Spinal cord (tissue), 10 donors: ENCODE measurements at places on chromosomes 4 and X.

DNA sequence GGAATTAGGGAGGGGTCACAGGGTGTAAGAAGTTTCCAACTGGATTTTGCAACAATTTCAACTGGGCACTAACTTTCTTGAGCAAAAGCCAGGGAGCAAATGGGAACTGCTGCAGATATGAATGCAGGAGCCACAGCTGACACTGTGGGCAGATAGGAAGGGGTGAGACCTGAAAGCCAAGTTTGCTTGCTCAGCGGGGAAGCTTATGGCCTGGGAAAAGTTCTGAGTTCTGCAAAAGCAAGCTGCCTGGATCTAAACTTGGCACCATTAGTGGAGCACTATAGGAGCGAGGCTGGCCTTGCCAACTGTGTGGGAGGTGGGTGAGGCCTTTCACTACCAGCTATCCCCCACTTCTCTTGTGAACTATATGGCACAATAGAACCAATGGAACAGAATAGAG, 11.1 kb downstream of the CYSLTR1 start:
- DNase-seq, result no peak

DNA sequence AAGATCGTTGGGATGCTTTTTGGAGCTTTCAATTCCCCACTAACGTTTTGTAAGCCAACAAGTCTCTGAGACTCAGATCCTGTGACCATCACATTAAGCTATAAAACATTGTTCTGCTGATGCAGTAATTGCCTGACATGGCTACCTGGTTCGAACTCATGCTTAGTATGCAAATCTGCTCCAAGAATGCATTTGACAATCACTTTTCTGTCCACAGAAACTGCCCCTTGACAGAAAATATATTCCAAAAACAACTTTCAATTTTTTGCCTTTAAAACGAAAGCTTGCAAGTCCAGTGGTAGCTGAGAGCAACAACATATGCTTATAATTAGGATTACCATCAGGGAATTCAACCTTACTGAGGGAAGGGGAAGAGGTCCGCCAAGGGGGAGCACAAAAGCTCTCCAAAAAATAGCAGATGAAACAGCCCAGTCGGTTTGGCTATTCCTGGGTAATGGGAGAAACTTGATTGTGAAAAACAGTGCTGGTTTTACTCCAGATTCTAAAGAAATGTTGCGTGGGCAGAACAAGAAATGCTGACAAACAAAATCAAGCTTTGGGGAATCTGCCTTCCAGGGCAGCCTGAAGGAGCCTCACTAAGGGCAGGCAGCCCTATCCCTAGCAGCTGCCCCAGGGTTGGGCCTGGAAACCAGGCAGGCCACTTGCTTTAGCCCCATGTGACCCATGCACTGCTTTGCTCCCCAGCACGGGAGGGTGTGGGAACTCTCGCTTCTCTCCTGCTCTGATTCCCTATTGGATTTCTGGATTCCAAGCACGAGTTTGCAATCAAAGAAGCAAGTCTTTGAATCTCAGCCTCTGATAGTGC, 160.7 kb upstream of the LDB2 start:
- DNase-seq, result no peak

- DNase-seq, result peak; percentile 79
Measured at GRCh38 chrX:38754102-38754790, 47.0 kb upstream of the MID1IP1 start.

DNA sequence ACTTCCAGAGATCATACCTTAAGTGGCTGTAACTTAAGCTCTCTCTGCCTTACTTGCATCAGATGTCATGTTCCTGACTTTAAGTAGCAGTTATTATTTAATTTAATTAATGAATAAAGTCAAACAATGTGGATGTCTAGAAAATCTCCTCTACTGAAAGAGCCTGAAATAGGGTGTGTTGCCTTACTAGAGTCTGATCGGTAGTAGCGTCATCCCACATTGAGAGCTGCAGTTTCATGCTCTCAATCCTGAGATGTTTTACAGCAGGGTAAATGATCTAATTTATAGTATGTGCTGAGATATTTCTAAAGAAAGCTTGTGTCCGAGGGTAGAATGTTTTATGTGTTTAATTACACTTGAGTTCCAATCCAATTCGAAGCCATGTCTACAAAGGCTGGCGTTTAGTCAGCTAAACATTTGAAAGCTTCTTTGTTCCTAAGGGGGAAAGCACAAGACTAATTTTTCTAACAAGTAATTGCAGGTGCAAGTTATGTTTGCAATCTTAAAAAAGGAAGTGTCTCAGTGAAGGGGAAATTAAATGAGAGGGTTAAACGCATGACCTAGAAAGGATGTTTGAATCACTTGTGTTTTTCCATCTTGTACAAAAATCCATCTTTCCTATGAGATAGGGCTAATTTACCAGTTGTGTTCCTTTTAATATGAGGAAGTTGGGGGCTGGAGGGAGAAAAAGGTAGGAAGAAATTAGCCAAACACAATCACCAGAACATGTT, 391.0 kb upstream of the MAGEB2 start:
- DNase-seq, result peak; percentile 51

GRCh38 chr4:71689822-71690221, 94.1 kb downstream of the GC start:
- DNase-seq, result no peak

GRCh38 chr4:2943364-2944090, 19.7 kb downstream of the NOP14 start:
- no peak for DNase-seq

GRCh38 chr4:14359991-14360390, 642.3 kb upstream of the CPEB2 start:
- DNase-seq, result peak; percentile 80

DNA sequence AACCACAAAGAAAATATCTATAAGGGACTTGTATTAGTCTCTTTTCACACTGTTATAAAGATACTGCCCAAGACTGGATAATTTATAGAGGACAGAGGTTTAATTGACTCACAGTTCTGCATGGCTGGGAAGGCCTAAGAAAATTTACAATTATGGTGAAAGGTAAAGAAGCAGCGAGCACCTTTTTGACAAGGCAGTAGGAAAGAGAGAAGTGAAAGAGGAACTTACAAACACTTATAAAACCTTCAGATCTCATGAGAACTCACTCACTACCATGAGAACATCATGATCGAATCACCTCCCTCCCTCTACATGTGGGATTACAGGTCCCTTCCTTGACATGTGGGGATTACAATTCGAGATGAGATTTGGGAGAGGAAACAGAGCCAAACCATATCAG, 856.0 kb downstream of the TRAM1L1 start:
- DNase-seq, result no peak

DNA sequence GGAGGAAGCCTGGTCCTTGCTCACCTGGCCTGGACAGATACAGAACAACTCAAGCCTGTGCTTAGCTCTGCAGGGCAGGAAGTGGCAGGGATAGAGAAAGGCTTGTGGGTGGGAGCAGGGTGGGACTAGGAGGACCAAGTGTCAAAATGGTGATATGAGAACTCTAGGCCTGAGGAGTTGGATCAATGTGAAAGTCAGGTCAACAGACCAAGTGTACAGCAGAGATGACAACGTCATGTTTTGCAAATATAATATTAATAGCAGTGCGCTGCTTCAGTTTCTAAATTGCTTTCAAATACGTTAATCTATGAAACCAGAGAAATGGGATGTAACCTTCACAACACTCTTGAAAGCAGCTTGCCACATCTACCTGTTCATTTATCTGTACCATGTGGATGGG, 114.2 kb upstream of the MAP3K15 start:
- DNase-seq, result no peak

DNA sequence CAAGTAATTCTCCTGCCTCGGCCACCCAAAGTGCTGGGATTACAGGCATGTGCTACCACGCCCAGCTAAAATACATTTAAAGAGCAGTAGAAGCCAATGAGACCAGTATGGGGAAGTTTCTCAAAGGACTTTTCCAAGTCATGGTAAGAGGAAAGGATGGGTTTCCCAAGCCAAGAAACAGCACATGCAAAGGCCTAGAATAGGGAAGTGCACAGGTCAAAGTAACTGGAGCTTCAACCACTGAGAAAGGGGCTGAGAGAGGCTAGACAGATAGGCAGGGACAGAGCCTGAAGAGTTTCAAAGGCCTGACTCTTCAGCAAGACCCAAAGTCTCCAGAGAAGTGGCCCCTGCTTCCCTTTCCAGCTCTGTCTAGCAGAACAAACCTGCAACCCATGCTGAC, 162.1 kb downstream of the CORIN start:
- no peak for DNase-seq

DNA sequence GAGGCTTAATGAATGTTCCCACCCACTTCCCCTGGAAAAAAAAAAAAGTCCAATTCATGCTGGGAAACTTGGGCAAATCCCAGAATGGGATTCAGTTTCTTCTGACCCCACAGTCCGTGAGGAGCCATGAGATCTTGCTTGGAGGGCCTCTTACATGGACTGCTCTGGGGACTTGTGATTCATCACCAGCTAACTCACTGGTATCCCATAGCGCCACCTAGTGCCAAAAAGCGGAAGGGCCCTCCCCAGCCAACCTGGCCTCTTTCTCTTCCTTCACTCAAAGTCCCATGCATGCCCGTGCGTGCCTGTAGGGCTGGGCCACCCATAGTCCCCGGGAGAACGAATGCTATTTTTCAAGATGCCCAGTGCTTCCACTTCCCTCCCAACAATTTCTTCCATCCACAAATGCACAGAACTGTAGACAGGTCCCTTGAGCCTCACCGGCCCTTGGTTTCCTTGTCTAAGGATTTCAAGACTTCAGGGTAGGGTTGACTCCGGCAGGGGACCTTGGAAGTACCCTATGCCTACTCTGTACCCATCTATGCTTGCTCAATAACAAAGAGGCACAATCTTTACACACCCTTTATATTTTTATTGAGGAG, 5.1 kb downstream of the RTL5 start:
- DNase-seq, result peak; percentile 93

DNA sequence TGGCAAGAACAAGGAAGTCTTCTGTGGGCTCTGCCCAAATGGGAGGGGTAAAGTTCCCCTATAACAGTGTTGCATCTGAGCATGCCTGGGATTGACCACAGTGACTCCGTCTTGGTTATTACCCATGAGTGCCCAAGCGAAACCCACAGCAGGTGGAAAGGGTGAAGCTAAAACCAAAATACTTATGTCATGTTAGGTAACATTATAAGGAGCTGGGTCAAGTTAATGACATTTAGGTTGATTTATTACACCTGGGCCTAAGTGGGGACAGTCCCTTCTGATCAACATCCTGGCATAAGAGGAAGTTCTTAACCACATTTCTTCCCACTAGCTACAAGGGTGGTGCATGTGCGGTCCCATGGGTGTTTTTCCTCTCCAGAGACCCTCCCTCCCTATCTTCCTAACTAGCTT, 1.3 kb upstream of the ZNF732 start:
- no peak for DNase-seq

GRCh38 chrX:29531336-29531735, 684.0 kb upstream of the MAGEB2 start:
- no peak for DNase-seq

- no peak for DNase-seq
Measured at GRCh38 chr4:152997771-152998487, 61.8 kb downstream of the FHDC1 start.

GRCh38 chr4:125112536-125112935, 202.2 kb upstream of the FAT4 start:
- no peak for DNase-seq

DNA sequence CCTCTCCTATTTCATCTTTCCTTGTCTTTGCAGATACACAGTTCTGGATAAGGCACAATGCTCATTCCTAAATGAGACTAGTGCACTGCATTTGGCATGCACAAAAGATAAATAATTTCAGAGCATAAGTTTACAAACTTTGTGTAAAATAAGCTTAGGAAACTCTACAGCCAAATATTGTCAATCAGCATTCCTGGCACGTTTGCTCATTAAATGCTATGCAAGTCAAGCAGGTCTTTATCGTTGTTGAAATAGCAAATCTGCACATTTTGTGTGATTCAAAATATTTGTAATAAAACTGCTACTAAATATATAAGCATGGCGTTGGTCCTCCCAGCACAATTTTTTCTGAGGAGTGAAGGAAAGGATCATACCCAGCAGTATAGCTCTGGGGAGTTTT, 322.1 kb upstream of the NOCT start:
- peak; percentile 69 for DNase-seq

DNA sequence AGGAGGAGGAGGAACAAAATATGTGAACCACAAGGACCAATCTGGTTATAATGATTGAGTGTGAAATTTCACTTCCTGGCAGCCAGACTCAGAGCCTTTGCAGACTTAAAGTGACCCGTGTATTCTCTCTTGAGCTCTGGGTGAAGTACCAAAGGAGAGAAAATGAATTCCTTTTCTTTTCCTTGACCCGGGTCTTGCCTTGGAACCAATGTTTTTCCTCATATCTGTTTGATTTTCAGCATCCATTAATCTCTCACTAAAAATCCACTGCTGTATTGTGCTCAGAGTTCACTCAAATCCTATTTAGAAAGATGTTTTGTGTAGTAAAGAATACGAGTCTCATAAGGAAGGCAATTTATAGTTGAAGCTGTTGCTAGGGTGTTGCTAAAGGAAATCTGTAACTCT, 78.3 kb upstream of the C1QTNF7 start:
- no peak for DNase-seq

DNA sequence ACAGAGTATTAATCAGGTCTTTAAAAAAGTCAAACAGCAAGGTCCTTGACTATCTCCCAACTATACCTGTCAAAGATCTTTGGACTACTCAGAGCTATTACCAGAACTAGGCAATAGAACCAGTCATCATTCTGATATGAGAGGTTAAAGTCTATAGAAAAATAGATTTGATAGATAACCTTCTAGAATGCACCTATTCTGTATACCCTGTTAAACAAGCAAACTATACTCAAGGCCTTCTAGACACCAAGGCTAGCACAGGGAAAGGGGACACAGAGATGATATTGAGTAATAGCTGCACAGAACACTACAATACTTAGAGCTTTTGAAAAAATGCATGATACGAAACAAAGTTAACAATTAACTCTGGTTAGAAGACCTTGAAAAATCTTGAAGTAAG, 149.5 kb downstream of the NR3C2 start:
- DNase-seq, result no peak

DNA sequence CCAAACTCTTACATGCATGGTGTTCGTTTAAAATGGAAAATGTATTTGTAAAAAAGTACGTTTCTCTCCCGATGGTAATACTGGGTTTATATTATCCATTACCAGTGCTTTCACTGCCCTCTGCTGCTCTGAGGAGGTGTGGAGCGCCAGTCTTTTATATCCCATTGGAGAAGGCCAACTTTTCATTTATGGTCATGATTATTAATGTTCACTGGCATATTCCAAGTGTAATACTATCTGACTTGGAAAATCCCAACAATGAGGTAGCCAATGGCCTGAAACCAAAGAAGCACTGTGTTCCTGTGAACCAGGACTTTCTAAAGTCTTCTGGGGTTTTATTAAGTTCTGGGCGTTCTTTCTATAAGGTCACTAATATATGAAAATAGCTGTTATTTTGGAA, 80.7 kb downstream of the SYNPO2 start:
- peak; percentile 53 for DNase-seq

- no peak for DNase-seq
Measured at GRCh38 chr4:154858166-154858565, 77.1 kb downstream of the RBM46 start.
